Fibroblast of mammary gland (primary cell): ENCODE measurements at places on chromosomes 3 and 15.

- no peak for DNase-seq
These were observed 75.7 kb downstream of the GAP43 start for GRCh38 chr3:115698851-115699591.

GRCh38 chr15:74962671-74963070, 6.1 kb upstream of the RPP25 start:
- DNase-seq: no peak

GRCh38 chr15:43214592-43215295, 6.1 kb downstream of the EPB42 start:
- DNase-seq: no peak

GRCh38 chr15:93146196-93146595, 57.2 kb upstream of the RGMA start:
- DNase-seq: no peak

DNA sequence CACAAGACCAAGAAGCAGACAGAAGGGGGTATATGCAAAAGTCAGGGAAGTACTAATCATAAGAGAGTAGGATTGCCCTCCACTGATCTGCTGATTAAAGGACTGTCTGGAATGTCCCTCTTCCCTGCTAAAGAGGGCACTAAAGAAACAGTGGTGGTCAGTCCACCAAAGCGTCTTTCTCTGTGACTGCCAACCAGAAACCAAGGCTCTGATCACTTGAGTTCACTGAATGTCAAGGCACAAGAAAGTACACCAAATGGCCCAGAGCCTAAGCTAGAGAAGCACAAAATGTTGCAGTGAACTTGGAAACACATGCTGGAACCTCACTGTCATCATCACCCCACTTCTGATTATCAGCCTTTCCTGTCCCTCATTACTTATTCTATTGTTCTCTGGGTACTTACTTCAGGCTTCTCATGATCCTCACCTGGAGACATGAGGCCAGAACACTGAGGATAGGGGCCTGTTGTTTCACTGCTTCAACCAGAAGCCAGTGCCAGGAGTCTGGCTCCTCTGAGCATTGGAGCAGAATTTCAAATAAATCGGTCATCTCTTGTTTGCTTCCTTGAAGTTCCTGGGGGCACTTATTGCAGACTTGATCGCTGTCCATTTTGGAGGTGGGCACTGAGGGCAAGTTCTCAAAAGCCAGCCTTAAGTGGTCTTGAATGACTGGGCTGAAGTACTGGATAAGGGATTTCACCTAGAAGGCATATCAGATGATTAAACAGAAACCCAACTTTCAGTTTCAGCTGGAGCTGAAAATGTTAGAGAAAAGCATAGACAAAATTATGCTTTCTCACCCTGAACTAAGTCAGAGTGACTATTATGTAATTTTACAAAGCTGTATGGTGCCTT, 58.9 kb downstream of the EIF3J start:
- no peak for DNase-seq
